ENCODE measurements at places on chromosomes 2 and 18.
A peak's percentile ranks its signal among the peaks of the same experiment; 100 is the strongest.

DNA sequence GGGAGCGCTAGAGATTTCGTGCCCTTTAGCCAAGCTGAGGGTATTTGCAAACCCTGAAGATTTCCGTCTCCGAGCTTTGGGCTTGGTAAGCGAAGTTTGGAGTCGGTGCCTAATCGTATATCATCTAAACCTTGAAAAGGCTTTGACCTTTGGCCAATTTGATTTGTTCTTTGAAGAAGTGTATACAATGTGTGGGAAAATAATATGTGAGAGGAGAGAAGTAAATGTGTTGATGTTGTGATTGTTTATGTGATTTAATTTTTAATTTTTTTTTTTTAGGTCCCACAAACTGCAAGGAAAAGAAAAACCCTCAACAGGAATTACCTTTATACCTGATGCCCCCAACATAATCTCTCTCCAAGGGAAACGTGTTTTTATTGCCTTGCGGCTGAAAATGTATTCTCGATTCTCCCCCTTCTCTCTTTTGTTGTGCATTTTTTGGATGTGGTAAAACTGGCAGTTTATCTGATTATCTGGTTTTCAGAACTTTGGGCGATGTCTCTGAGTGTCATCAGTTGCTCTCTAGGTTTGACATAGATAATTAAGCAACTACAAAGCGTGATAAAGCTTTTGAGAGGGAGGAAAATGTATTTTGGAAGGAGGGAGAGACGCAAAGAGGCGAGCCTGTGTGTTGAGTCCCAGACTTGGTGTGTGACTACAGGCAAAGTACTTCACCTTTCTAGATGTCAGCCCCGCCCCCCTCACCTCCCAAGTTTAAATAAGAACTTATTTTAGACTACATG lies 912 bp upstream of the FBXO11 start:
- DNase-seq: peak; percentile 3

GRCh38 chr2:224724331-224724730 lies 8.2 kb upstream of the CCDC195 start:
- no peak for DNase-seq

- no peak for DNase-seq
Observed at GRCh38 chr2:34787341-34787740, 1188.2 kb upstream of the FAM98A start.

GRCh38 chr2:88078643-88079172 lies 11.1 kb downstream of the SMYD1 start:
- no peak for DNase-seq

DNA sequence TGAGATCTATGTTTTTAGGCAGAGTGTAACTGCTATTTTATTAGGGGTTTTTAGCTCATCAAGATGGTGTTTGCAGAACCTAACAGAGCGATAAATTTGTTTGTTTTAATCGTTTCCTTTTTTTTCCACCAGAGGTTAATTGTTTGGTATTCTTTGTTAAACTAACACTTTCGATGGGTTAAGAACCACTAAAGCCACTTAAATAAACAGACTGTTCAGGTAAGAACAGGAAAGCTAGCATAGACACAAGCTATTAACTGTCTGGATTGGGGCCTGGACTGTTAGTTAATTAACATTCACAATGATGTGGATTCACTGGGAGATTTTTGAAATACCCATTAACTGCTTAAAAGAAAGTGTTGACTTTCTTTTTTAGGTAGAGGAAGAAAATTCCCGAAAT lies 209.0 kb upstream of the COPS8 start:
- no peak for DNase-seq

GRCh38 chr2:197576631-197577030 lies 60.8 kb downstream of the MOB4 start:
- no peak for DNase-seq

DNA sequence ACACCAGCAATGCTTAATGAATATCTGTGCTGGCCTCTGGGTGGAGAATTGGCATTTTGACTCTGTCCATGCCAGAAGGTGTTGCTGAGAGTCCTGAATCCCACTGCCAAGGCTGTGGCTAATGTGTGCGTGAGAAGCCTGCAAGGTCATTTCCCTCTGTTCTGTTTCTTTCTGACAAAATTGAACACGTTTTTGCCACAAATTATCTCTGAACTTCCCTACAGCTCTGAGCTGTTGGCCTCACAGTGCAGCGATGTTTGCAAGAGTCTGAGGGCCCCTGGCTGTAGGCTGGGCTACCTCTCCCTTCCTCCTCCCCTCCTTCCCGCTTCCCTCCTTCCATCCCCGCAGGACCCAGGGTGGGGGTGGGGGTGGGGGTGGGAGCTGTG lies 154.1 kb upstream of the HS6ST1 start:
- no peak for DNase-seq

DNA sequence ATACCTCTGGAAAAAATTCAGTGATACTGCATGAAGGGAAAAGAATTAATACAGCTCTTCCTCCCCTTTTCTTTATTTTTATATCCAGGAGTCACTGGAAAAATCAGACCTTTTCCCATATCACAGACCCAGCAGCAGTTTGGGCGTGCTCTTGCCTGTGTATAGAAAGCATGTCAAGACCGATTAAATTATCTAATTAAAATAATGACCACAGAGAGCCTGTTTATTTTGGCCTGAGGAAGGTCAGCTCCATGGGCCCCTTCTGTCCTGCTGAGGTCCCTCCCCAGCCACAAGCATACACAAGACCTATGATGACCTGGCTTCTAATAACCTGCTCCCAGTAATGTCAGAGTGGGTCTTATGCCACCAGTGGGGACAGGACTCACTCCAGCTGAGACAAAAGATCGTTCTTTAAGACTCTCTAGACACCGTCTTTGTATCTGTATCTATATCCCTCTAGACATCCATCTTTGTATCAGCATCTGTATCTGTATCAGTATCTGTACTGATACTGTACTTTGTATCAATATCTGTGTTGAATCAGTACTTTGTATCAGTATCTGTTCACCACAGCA lies 147.8 kb downstream of the VAPA start:
- DNase-seq: no peak

GRCh38 chr18:9918016-9918680 lies 4.3 kb downstream of the VAPA start:
- no peak for DNase-seq

DNA sequence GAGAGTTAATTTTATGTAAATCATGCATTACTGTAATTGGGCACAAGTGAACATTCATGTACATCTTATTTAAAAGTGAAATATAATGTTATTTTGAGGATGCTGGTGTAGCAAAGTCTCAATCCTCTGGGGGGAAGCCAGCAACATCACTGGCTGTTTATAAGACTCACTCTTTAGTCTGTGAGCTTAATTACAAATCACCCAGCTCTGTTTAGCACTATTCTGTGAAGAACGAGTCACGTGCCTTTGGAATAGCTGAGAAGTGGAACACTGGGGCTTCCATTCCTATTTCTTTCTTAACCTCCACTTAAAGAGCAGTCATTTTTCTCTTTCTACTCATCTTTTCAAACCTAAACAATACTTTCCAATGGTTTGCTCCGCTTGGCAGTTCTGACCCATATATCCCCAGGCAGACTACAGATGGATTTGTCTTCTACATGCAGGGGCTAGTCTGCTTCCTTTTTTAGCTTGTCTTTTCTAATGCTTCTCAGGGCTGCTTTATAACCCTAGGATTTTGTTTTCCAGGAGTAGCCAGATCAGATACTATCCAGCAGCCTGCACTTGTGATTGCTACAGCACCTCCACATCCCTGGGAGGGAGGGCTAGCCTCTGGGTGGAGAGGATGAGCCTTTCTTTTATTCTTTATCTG lies 95.3 kb upstream of the CAVIN2 start:
- no peak for DNase-seq

DNA sequence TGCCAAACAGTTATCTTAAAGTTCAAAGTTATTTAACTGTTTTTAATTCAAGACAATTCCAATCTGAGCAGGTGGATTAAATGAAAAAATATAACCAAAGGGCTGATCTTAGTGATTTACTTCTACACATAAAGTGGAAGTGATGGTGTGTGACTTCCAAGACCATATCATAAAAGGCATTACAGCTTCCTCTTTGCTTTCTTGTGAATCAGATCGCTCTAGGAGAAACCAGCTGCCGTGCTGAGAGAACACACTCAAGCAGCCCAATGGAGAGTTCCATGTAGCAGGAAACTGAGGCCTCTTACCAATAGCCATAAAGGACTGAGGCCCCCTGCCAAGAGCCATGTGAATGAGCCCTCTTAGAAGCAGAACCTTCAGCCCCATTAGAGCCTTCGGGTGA lies 197.4 kb downstream of the NBAS start:
- no peak for DNase-seq

DNA sequence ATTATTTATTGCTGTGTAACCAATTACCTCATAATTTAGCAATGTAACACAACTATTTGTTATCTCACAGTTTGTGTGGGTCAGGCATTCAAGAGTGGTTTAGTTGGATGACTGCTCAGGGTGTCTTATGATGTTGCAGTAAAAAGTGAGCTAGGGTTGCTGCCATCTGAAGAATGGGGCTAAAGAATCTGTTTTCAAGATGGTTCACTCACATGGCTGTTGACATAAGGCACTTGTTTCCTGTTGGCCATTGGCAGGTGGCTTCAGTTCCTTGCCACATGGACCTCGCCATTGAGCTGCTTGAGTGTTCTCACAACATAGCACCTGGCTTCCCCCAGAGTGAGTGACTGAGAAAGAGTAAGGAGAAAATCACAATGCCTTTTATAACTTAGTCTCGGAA lies 123.2 kb downstream of the TMEM17 start:
- DNase-seq: no peak

- DNase-seq: no peak
Observed at GRCh38 chr2:207512356-207512755, 17.4 kb upstream of the CREB1 start.

GRCh38 chr2:212424082-212424481 lies 114.5 kb downstream of the ERBB4 start:
- no peak for DNase-seq

GRCh38 chr18:76370686-76371085 lies 124.4 kb downstream of the ZNF516 start:
- DNase-seq: no peak

DNA sequence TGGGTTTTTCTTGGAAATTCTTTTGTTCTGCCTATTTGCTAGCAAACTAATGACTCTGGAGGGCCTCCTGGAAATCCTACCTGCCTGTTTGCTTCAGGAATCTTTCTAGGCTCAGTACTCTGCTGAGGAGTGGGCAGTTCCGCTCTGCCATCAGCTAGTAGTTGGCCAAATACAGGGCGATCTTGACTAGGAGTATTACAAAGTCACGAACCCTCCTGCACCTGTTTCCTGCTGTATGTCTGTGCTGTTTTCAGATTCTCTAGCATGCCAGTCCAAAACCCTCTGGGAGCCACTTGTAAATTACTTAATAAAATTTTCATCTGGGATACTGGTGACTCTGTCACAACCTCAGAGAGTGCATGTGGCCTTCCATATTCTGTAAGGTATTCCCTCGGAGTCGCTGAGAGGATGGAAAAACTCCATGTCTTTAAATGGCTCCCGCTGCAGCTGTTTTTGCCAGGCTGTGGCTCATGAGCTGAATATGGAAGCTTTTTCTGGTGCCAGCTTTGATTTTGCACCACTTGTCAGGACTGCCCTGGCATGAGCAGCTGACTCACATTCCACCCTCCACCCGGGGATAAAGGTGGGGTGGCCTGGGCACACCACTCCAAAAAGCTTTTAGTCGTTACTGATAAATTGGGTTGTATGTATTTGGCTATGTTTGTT lies 123.0 kb downstream of the RTN4 start:
- DNase-seq: no peak

GRCh38 chr2:76159042-76159648 lies 448.4 kb upstream of the GCFC2 start:
- DNase-seq: no peak

- DNase-seq: no peak
Observed at GRCh38 chr2:209582281-209582680, 158.4 kb downstream of the MAP2 start.

GRCh38 chr2:237121321-237121720 lies 35.6 kb downstream of the COPS8 start:
- no peak for DNase-seq

GRCh38 chr2:134677856-134678756 lies 40.7 kb downstream of the TMEM163 start:
- no peak for DNase-seq

DNA sequence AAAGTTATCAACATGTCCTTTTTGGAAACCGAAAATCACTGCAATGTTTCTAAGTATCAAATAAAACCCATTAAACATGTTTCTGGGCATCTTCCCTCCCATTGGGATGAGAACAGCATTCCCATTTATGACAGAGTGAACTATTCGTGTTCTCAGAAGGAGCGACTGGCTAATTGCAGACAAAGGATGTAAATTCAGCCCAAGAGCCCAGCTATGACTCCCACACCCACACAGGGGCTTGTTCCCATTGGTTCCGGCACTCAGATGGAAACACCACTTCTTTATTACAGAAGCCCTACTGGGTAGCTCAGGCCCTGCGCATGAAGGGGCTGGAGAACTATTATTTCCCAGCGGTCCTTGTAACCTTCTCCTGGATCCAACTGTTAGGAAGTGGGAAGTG lies 16.6 kb upstream of the NPAS2 start:
- no peak for DNase-seq

GRCh38 chr2:122136056-122136455 lies 380.6 kb downstream of the TSN start:
- no peak for DNase-seq

DNA sequence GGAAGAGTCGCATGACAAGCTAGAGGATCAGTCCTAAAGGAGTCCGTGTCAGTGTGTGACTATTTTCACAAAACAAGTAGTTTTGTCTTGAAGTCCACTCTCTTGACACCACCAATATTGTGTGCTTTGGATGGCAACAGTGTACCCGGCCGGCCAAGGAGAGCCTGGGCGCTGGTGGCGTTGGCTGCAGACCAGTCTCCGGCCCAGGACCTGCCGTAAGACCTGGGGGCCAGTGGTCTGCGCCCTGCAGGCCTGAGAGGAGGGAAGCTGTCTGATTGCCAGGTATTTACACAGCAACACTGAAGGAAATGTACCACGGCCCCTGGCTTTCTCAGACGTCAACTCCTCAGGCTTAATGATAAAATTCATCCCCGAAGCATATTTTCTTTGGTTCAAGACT lies 472.4 kb upstream of the SALL3 start:
- DNase-seq: no peak

DNA sequence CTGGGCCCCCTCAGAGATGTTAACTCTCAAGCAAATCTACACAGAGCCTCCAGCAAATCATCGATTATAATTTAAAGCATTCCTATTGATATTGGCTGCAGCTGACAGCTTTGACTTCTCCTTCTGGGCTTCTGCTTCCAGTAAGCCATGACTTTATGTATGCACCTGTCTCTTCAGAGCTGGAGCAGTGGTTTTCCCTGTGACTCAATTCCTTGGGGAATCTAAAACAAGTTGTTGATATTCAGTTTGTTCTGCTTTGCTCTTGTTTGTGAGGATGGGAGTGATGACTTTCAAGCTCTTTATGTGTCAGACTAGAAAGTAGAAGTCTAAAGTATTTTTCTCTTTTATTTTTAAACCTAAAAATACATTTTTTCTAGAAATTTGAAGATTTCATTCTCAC lies 45.1 kb upstream of the TNP1 start:
- DNase-seq: no peak

GRCh38 chr2:56009758-56010458 lies 86.3 kb upstream of the EFEMP1 start:
- no peak for DNase-seq

Data from activated T-helper 1 cell treated with Interleukin-2 at 50 U/mL for 16 hours (primary cell).